ENCODE measurements at places on chromosomes 5 and 9.

GRCh38 chr5:90334741-90335140 lies 74.8 kb downstream of the CETN3 start:
- no peak for DNase-seq

DNA sequence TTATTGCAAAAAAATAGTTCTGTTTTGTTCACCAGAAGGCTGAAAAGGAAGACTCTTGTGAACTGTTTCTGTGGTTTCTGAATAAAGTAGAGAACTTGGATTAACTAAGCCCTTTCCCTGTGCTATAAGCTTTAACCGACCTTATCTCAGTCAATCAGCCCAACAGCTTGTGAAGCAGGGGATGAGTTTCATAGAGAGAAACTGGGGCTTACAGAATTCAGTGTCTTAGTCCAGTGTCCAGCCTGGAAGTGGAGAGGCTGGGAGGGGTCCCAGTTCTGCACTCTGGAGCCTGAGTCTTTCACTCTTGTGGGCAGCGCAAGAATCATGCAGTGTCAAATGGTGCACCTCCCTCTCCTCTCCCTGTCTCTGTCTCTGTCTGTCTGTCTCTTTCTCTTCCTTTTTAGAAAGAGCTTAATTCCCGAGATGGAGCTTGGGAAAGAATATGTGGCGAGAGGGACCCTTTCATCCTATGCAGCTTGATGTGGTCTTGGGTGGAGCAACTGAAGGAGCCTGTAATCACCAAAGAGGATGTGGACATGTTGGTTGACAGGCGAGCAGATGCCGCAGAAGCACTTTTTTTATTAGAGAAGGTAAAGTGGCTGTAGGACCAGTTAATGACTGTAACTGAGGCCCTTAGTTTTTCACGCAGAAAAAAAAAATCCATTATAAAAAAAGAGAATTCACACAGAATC lies 17.0 kb downstream of the PTPDC1 start:
- no peak for DNase-seq

DNA sequence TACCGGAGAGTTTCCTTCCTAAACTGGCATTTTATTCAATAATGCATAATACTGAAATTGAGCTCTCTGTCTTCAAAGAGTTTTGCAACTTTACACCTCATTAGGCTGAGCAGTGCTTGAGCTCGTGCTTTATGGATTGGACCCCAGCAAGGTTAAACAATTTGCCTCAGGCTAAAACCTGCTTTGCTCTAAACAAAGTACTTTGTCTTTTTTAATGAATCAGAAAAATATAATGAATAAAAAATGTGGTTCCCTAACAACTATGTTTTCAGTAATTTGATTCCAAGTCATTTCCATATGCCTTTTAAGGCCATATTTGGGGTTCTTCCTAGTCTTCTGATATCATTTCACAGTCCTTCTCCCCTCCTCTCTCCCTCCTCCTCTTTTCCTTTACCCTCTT lies 20.0 kb downstream of the ZNF366 start:
- DNase-seq = peak; percentile 6

GRCh38 chr5:42779083-42779482 lies 22.5 kb downstream of the CCDC152 start:
- DNase-seq = no peak

- no peak for DNase-seq
Observed at GRCh38 chr5:141651728-141652105, 499 bp upstream of the FCHSD1 start.

GRCh38 chr5:143244990-143245389 lies 158.5 kb downstream of the NR3C1 start:
- no peak for DNase-seq

- peak; percentile 34 for DNase-seq
Observed at GRCh38 chr5:94847019-94847418, 228.6 kb downstream of the SLF1 start.

DNA sequence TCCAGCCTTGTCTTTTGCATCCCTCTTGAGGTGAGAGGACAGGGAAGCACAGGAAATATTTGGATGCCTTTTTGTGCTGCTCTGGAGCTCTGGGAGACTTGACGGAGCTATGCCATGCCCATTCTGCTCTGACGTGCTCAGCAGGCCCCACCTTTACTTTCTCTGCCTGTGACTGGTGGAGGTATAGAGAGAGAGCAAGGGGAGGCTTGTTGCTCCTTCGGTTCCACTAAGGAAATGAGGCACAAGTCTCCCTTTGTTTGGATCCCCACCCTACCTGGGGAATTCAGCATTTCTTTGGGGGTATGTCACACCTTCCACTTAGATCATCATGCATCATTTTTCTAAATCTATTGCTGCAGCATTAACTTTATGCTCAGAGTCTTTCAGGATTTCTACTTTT lies 121.8 kb upstream of the CNTLN start:
- no peak for DNase-seq

- DNase-seq = no peak
Observed at GRCh38 chr5:59079622-59080620, 497.0 kb downstream of the RAB3C start.

DNA sequence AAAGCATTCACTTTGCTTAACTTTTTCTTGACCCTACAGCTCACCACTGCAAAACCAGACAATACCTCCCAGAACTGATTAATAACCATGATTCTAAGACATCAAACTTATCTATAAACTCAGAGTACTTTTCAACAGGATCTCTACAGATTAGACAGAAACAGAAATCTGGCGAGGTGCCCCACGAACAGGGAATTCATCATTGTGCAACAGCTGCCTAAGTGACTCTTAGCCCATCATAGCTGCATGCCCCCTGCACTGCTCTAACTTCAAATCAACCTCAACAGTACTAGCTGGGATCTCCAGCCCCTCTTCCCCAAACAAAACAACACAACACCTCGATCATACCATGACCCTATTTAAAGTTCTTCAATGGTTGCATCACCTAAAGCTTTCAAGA lies 16.1 kb upstream of the COL23A1 start:
- DNase-seq = no peak

GRCh38 chr5:87110721-87111120 lies 157.0 kb upstream of the RASA1 start:
- DNase-seq = no peak

- DNase-seq = no peak
Observed at GRCh38 chr5:138942861-138943260, 67.7 kb upstream of the LRRTM2 start.

DNA sequence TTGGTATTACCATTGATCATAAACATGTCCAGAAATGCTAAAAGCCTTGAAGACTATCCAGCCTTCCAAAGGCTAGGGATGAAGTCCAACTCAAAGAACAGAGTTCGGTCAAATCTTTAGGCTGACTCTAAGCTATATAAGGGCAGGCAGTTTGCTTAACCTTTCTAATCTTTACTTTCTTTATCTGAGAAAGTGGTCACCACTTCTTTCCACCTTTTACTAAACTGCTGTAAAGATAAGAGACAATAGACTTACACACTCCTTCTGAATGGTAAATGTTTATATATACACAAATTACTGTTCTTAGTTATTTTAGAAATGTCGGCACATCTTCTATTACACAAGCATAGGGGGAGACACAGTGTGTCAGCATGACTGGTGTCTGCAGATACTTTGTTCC lies 100.4 kb downstream of the NREP start:
- no peak for DNase-seq

DNA sequence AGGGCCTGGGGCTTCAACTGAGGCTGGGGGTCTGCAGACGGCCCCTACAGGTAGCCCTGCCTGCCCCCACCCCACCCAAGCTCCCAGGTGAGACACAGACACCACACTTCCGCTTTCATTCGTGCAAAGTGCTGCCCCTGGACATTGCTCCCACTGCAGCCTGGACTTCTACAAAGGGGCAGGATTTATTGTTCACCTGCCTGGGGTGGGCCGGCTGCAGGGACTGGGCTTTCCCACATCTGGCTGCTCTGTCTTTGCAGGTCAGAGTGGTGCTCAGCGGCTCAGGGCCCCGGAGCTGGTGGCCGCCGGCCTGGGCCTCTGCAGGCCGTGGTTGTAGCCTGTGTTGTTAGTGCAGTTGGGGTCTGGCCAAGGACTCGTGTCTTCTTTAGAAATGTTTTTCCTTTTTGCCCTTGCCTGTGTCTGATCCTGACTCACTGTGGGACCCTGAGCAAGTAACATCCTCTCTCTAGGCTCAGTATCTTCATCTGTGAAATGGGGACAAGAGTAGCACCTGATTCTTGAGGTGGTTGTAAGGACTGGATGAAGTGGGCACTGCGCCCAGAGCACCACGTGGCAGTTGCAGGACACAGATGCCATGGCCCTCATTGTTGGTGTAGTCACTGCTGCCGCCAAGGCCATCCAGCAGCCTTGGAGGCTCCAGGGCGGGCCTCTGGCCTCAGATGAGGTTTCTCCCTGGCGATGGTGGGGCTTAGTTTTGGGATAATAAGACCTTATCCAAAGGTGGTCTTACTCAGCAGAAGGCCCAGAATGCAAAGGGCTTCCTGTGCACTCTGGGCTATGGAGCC lies 143.9 kb downstream of the CACNA1B start:
- no peak for DNase-seq

GRCh38 chr9:69768716-69769115 lies 8.9 kb upstream of the PTAR1 start:
- DNase-seq = no peak

- no peak for DNase-seq
Observed at GRCh38 chr9:124869986-124870560, 8.1 kb downstream of the ARPC5L start.

- DNase-seq = no peak
Observed at GRCh38 chr5:138778234-138778633, 25.0 kb downstream of the CTNNA1 start.

DNA sequence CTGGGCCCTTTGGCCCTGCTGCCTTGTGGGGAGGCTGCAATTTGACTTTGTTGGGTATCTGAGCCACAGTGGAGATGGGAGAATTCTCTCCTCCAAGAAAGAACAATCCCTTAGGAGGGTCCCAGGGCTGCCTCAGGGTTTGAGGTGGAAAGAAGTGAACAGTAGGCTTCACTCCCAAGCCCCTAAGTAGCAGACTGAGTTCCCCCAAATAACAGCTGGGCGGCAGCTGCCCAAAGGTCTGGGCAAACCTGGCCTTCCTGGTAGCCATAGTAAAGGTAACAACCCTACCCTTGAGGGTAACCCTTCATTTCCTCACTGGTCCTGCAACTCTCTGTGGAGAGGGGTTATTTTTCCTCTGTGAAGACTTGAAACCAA lies 746 bp downstream of the RGS3 start:
- DNase-seq = no peak

- no peak for DNase-seq
Observed at GRCh38 chr9:133942206-133942975, 49.7 kb downstream of the VAV2 start.

GRCh38 chr9:35293376-35293964 lies 131.7 kb downstream of the UNC13B start:
- no peak for DNase-seq

GRCh38 chr9:107624234-107624948 lies 134.8 kb upstream of the KLF4 start:
- no peak for DNase-seq

DNA sequence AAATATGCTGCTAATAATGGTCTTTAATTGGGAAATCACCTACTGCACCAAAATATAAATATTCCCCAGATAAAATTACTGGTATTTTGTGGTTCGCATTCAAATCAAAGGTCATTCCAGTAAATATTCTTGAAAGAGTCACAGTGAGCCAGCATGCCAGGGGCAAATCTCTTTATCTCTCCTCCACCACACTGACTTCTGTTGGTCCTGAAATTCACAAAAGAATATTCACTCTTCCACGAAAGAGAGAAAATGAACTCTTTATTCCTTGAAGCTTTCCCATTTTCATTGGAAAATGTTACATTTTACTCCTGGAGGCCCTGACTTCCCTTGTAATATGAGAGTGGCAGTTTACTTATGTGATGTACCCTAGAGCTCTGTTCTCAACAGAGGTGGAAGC lies 39.7 kb downstream of the ZNF366 start:
- no peak for DNase-seq

- no peak for DNase-seq
Observed at GRCh38 chr5:92822183-92822582, 758.8 kb downstream of the NR2F1-AS1 start.

DNA sequence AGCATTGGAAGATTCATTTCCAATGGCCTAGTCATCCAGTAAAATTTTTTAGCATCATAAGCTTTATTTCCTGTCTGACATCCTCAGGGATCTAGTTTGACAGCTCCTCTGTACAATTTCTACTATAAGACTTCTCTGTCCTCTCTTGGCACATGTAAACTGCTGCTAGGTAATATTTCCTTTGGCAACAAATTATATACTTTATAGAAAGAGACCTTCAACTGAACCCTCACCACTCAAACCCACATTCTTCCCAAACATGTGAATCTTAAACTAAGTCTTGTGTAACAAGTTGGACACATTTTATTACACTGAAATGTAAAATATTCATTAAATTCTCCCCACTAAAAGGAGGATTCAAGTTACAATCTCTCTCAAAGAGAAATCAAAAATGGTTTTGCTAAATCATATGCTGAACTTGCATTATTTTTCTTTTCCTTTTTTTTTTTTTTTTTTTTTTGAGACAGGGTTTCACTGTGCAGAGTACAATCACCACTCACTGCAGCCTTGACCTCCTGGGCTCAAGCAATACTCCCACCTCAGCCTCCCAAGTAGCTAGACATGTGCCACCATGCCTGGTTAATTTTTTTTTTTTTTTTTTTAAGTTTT lies 36.9 kb downstream of the SCAI start:
- no peak for DNase-seq

DNA sequence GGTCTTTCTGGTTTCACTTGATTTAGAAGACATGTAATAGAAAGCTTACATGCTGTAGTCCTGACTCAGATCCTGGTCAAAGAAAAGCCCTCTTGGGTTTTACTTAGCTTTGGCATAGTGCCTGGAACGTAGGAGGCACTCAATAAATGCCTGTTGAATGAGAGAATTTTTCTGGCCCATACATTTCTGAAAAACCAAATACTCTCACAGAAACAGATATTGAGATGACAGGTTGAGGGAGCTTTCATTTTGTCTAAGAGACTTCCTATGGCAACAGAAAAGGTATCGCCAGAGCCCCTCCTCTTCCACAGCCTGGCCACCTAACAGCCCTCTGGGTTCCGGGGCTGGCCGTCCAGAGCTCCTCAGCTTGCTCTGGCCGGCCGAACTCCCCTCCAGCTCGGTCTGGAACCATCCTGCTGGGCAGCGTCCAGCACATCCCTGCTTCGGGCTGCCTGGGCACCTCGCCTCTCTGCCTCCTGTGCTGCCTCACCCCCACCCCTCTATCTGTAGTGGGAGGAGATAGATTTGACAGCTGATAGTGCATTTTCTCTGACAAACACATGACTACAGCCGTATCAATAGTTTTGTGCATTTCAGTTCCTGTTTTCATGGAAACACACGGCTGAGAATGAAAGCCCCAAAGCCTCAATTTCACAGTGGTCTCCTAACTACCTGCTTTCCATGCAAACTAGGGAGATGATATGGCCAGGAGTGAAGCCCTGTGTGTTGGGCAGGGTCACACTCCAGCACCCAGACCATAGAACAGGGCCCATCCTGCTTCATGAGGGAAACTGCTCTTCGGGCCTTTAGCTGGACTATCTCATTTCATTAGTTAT lies 1.1 kb downstream of the IL4 start:
- no peak for DNase-seq

DNA sequence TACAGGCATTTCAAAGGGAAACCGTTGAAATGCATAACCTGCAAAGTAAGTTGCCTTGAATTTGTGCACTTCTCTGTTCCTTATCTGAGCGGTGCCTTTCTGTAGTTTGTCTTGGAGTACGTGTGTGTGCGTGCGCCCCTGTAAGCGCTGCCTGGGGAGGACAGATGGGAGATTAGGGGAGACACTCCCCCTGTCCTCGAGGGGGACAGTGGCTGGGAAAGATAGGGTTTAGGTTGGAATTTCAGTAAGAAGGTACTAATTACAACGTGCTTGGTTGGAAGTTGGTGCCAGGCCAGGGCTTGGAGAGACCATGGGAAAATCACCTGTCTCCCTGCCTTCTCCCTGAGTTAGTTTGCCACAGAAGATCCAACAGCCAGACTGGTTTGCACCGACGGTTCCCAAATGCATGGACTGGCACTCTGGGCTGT lies 73.2 kb downstream of the PIK3R1 start:
- DNase-seq = peak; percentile 51

- DNase-seq = no peak
Observed at GRCh38 chr9:76433836-76434235, 25.1 kb upstream of the GCNT1 start.

All from DMS79 treated with DMSO at 0.1 percent for 48 hours (cell line).